Mononuclear cell (primary cell): ENCODE measurements at places on chromosomes 16 and 17. TPM values are rescaled to one million over a fixed set of nuclear protein-coding genes. Genes with fewer than 3 reads are reported as not detected.

The CCDC57 gene
- total RNA-seq, result 36.6 TPM

The EPN3 gene
- not detected for total RNA-seq

The SGCA gene
- not detected for total RNA-seq

The BEAN1 gene
- total RNA-seq, result not detected

The KRT12 gene
- total RNA-seq, result not detected

The CES1 gene
- total RNA-seq, result 27.1 TPM

The ANTKMT gene
- 5.8 TPM for total RNA-seq

The TOM1L2 gene
- total RNA-seq, result 14.4 TPM

The NPIPA5 gene
- 2.0 TPM for total RNA-seq

The SLC38A8 gene
- not detected for total RNA-seq

The NAGS gene
- total RNA-seq, result 0.42 TPM
